T-helper 1 cell (primary cell): ENCODE measurements at places on chromosomes 12 and 14.

- DNase-seq, result no peak
These were observed 161.9 kb upstream of the PDE3A start for GRCh38 chr12:20206410-20206809.

- no peak for DNase-seq
These were observed 101.0 kb downstream of the SCN8A start for GRCh38 chr12:51692016-51692415.

- no peak for DNase-seq
These were observed 513.4 kb upstream of the FLRT2 start for GRCh38 chr14:85016496-85016895.

- DNase-seq, result no peak
These were observed 105.7 kb downstream of the PLEKHA5 start for GRCh38 chr12:19234981-19235871.

DNA sequence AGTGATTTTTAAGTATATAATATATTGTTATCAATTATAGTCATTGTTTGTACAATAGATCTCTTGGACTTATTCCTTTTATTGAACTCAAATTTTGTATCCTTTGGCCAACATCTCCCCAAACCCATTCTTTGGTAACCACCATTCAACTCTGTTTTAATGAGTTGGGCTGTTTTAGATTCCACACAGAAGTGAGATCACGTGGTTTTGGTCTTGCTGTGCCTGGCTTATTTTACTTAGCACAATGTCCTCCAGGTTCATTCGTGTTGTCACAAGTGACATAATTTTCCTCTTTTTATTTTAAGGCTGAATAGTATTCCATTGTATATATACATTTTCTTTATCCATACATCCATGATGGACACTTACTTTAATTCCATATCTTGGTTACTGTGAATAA lies 40.2 kb upstream of the LTA4H start:
- DNase-seq, result no peak

DNA sequence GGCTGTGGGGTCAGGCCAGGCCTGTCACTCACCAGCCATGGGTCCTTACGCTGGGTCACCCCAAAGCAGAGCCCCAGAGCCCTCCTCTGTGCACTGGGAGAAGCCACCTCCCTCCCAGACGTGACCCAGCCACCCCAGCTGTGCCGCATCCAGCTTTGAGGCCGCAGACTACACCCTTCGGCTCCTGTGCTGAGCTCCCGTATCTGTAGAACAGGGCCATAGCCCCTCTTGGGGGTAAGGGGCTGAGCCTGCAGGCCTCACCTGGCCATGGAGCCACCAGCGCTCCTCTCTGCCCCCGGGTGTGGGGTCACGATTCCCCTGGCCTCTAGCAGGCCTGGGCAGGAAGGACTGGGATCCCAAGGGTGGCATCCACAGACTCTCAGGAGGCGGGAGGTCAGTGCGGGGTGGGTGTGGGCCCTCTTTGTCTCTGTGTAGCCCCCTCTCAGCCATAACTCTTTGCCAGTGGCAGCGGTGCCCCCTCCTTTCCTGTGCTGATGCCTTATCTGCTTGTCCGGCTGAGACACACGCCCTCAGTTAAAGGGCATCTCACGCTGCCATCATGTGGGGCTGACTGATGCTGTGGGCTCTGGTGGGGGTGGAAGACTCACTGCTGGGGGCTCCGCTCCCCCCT lies 16.3 kb downstream of the ASPG start:
- DNase-seq, result no peak
